Gastrocnemius medialis (tissue), 4 donors: ENCODE measurements at places on chromosomes 5 and 9. TPM values are rescaled to one million over a fixed set of nuclear protein-coding genes. Genes with fewer than 3 reads are reported as not detected.

DNA sequence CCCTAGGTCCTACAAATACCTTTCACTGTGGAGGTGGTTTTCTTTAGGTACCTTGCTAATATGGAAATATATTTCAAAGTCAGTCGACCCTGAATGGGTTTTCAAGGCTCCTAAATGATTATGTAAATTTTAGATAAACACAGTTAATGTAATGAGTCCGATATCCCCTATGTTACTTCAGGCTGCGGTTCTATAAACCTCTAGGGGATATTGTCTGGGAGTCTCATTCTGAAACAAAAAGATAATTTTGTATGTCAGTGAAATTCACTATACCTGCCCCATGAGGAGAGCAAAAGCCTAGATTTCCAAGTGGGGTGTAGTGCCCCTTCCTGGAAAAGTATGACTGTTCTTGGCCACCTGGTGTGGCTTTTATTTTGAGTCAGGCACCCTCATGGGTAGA, 377.3 kb downstream of the ICE1 start:
- no peak for DNase-seq

DNA sequence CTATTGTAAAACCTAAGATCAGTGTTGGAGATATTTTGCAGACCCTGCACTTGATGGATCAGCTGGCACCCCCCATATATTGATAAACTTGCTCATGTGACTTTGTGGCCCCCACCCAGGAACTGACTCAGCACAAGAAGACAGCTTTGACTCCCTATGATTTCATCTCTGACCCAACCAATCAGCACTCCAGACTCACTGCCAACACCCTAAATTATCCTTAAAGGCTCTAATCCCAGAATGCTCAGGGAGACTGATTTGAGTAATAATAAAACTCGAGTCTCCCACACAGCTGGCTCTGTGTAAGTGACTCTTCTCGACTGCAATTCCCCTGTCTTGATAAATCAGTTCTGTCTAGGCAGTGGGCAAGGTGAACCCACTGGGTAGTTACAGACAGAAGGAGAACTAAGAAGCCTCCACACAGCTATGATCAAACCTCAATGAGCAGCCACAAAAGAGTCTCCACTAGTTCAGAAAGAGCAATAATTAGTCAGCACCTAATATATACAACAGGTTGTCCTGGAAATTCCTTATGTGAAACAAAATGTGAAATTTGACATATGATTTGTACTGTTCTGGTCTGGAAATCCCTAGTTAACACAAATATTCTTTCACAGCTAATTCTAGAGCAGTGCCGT, 52.2 kb downstream of the ACTL7B start:
- no peak for DNase-seq

DNA sequence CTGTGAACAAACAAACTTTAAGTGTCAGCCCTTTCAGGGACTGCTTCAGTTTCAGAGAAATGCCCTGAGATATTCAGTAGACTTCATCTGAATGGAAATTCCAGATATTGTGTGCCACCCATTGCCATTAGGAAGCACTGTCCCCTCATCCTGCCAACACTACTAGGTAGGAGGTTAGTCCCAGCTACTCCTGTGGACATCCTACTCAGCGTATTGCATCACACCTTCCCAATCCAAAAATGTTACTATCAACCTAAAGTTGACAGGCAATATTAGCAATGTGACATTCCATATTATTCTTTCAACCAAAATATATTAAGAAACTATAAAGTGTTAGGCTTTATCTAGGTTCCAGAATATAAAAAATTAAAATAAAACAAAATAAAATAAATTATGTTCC, 552.0 kb upstream of the ST8SIA4 start:
- no peak for DNase-seq

GFRA3 gene
- 0.42 TPM for total RNA-seq

INPP5E gene
- total RNA-seq, result 5.0 TPM

- DNase-seq, result no peak
Measured at GRCh38 chr5:146510559-146511125, 5.3 kb downstream of the GPR151 start.

GRCh38 chr9:133686642-133687575, 50.7 kb downstream of the DBH start:
- DNase-seq, result no peak

- DNase-seq, result no peak
Measured at GRCh38 chr9:135554718-135555117, 6.8 kb upstream of the PAEP start.

DNA sequence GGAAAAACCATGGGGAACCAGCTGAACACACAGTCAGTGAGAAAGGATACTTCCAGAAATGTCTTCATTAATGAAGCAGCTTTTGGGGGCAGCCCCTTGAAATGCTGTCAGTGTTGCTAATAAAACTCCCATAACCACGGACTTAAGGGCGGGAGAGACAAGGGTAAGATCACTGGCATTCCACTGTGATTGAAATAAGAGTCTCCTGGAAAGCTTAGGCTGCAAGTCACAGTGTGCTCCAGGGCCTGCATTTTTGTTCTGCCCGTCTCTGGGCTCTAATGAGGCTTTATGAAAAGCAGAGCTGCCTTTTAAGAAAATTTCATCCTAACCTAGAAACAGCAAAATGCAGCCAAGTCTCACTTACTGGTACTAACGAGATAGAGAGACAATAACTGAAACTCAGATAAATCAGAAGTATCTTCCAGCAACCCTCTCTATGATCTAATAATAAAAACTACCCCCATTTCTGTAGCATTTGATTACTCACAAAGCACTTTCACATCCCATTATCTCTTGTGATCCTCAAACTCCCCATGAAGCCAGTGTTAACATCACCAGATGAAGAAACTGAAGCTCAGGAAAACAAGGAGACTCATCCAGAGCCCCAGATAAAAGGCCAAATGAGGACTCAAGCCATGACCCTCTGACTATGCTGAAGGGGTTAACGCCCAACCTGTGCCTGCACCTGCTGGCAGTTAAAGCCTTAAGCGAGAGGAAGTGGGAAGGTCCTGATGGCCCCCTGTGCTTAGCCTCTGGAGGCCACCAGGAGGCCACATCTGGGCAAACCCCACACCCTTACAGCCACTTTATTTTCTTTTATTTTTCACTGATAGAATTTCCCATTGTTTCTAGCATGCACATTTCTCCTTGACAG, 37.5 kb downstream of the SPOCK1 start:
- DNase-seq, result no peak

PTGES gene
- not detected for total RNA-seq

GRCh38 chr5:164439799-164440198, 934.4 kb downstream of the MAT2B start:
- DNase-seq, result no peak

CCDC69 gene
- total RNA-seq, result 126 TPM

PCDHGA9 gene
- total RNA-seq, result 1.1 TPM

GRCh38 chr9:126722922-126723806, 81.7 kb upstream of the ZBTB43 start:
- no peak for DNase-seq

SPINK5 gene
- not detected for total RNA-seq

DNA sequence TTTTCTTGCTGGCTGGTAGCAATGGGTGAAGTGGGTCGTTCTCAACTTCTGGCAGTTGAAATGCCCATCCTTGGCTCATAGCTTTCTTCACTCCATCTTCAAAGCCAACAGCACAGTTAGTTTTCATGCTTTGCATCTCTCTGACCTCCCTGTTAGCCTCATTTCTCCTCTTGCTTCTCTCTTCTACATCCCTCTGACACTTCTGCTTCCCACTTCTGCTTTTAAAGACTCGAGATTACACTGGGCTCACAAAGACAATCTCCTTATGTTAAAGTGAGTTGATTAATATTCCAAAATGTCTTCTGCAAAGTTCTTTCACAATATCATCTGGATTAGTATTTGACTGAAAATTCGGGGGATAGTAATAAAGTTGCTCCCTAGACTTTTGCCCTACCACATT, 684.8 kb upstream of the CCNG1 start:
- no peak for DNase-seq

- DNase-seq, result no peak
Measured at GRCh38 chr5:150042459-150042858, 41.9 kb downstream of the HMGXB3 start.

GDNF gene
- total RNA-seq, result 1.5 TPM

GRCh38 chr5:16135003-16135402, 44.6 kb downstream of the MARCHF11 start:
- no peak for DNase-seq

GRCh38 chr5:180593446-180594206, 2.3 kb upstream of the SCGB3A1 start:
- DNase-seq, result no peak

PLAC8L1 gene
- total RNA-seq, result not detected

YTHDC2 gene
- 10.1 TPM for total RNA-seq

DNA sequence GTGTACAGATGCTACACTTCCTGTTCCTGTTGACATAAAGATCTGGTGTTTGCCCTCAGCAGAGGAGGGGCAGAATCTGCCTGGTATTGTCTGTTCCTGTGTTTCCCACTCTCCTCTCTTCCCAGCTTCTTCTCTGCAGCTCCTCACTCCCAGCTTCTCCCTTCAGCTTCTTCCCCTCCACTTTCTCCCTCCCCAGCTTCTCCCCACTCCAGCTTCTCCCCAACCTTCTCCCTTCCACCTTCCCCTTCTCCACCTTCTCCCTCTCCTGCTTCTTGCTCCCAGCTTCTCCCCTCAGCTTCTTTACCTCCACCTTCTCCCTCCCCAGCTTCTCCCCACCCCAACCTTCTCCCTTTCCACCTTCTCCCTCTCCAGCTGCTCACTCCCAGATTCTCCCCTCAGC, 148.9 kb upstream of the IRX2 start:
- no peak for DNase-seq

GRCh38 chr5:158955636-158956035, 144.1 kb downstream of the EBF1 start:
- no peak for DNase-seq

GRCh38 chr9:133122935-133123611, 2.0 kb upstream of the RALGDS start:
- DNase-seq, result no peak

PCDHA1 gene
- total RNA-seq, result not detected

GRCh38 chr5:60332244-60333004, 367.5 kb downstream of the DEPDC1B start:
- DNase-seq, result no peak

DNA sequence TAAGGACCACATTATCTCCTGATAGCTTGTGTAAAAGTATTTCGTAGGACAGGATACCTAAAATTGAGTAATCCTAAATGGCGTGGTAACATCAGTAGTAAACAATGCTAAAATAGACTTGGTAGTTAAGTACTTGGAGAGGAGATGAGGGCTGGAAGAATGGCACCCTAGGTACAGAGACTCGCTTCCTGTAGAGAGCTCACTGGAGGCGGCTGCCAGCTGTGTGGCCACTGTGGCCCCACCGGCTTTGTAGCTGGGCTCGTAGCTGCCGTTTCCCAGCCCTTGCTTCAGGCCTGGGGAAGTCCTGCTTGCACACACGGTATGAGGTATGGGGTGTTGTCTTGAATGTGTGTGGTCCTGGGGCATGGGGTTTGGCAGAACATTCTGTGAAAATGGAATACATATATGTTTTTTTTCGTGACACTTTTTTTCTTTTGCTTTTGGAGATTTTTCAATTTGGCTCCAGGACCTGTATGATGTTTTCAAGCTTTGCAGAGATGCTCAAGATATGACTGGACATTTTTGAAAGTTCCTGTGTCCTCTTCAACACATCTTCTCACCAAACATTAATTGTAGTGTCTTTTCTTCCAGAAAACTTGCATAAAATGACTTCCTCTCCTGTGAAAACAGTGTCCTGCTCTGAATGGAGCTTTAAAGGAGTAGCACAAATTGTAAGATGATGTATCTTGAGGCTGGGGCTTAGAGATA, 58.0 kb downstream of the RCL1 start:
- no peak for DNase-seq

DNA sequence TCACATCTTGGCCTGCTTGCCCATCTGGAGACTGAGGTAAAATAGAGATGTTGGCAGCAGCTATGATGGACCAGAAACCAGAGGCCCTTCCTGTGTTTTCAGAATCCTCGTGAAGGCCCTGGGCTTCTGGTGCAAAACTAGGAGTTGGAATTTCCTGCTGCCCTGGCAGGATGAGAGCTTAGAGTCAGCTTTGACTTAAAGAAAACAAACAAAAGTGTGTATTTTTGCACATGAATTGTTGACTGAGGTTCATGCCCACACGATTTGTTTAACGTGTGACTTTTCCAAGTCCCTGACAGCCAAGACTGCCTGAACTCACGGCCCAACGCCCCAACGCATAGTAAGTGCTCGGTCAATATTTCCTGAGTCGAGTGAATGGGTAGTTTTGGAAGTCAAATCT, 303.1 kb downstream of the MLLT3 start:
- no peak for DNase-seq

PLPP7 gene
- total RNA-seq, result 395 TPM

DNA sequence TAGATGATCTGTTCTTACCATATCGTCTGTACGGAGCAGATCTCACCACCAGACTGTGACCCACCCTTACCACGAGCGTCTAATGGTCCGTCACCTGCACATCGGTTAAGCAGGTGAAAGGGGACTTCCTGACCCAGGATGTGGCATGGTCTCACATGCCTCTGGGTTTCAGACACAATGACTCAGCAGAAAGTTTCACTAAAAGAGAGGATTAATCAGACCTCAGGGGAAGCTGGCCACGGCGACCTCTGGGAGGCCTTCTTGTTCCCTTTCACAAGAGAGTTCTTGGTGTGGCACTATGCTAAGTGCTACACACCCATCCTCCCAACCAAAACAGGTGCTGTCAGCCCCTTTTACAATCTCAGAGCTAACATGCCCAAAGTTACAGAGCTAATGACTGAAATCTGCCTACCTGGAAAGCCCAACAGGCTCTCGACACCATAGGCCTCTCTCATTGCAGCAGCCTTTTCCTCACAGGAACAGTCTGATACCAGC, 41.6 kb downstream of the ADAMTS12 start:
- DNase-seq, result no peak

DNA sequence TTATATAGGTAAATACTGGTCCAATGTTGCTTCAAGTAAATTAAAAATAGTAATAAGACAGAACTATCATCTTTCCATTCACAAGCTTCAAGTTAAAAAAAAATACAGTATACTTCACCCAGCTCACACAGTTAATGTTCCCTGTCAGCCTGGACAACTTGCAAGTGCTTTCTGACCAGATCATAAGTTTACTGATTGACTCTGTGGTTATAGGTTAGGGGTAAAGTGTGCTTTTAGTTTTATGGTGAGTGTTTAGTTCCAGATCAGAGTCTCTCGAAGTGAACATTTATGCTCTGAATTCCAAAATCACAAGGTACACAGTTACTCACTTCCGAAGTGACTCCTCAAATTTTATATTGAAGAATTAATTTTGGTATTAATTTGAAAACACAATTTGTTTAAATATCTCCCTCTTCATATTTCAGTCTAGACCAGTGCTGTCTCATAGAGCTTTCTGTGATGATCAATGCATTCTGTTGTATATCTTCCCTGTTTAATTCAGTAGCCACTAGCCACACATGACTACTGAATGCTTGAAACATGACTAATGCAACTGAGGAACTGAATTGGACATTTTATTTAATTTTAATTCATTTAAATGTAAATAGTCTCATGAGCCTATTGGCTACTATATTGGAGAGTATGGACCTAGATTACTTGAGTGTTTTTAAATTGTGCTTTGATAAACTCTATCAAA, 90.7 kb downstream of the MEF2C start:
- no peak for DNase-seq

ADAMTS6 gene
- 0.29 TPM for total RNA-seq
